ENCODE measurements at places on chromosomes 2 and 18.

GRCh38 chr2:110993557-110994231, 127.0 kb upstream of the BCL2L11 start:
- DNase-seq: no peak

DNA sequence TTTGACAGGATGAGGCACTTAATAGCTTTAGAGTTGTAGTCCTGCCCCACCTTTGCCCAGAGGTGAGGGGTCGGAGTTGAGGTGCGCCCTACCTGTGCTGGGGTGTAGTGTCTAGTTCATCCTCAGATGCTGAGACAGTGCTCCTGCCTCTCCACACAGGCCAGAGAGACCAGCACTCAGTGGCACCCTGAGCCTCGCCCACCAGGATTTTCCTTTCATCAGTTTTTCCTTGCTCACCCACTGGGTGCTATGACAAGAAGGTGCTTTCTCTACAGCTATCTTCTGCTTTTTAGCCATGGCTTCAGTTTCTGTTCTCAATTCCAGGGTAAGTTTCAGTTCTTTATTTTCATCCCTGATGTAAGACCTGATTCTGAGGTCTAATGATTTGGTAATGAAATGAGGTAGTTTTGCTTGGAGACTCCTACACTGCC, 16.8 kb upstream of the TMEM131 start:
- DNase-seq: no peak

DNA sequence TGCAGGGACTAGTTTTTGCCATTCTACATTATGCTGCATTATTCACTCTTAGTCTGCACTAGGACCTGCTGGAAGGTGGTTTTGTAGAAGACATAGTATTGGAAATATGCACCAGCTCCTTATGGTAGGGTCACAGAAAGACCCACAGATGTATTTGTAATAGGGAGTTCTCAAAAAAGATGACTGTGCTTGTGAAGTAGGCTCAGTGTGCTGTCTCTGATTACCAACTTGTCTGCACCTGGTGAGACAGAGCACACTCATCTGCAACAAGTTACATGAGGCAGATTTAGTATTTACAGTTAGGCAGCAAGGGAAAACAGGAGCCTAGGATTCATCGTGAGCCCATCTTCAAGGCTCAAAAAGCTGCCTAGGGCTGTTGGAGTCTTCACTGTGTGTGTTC, 29.4 kb downstream of the RHBDD1 start:
- no peak for DNase-seq

DNA sequence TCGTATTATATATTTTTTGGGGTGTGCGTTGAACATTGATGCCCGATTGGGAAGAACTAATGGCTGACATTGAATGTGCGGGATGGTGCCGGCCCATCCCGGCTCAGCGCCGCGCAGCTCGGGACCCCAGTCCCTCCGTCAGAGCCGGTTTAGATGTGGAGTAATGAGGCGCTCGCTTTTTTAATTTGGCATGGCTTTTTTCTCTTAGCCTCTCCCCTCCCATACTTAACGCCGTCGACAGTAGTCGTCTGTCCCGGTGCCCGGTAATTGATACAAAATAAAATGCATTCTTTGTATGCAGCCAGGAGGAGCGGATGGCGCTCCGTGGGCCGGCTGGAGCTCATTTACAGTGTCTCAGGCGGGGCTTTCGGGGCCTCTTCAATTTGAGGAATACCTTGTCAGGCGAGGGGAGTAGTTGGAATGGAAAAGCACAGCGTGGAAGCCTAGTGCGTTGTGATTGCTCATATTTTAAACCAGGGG, 209.2 kb downstream of the GBX2 start:
- DNase-seq: no peak

GRCh38 chr2:216842636-216843035, 17.2 kb downstream of the TNP1 start:
- no peak for DNase-seq

GRCh38 chr2:60230037-60230436, 323.4 kb downstream of the BCL11A start:
- no peak for DNase-seq

DNA sequence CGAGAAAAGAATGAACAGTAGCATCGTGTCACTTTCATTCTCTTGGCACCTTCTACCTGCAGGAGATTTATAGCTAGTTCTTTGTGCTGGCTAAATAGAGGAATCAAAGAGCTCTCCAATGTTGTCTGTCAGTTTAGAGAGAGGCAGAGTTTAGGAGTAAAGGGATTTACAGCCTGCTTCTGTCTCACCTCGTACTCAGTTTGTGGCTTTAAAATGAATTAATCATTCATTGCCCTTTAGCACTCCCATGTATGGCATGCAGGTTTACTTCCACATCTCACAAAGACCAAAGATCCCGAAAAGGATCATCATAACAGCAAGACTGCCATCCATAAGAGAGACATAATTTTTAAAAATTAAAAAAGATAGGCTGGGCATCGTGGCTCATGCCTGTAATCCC, 42.4 kb upstream of the ATL2 start:
- DNase-seq: no peak

DNA sequence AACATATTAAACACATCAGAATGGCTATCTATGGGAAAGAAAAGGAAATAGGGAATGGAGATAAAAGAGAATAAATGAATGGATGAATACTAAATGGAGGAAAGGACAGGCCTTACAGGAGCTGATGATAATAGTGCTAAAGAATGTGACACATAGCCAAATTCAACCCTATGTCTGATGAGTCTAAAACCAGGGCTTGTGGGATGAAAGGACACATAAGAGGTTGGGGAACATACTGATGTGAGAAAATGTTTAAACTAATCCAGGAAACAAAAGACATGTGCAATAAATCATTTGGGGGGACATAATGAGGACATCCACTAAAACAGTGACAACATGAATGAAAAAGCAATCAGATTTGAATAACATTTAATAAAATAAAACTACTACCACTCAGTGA, 120.0 kb downstream of the DYM start:
- no peak for DNase-seq

DNA sequence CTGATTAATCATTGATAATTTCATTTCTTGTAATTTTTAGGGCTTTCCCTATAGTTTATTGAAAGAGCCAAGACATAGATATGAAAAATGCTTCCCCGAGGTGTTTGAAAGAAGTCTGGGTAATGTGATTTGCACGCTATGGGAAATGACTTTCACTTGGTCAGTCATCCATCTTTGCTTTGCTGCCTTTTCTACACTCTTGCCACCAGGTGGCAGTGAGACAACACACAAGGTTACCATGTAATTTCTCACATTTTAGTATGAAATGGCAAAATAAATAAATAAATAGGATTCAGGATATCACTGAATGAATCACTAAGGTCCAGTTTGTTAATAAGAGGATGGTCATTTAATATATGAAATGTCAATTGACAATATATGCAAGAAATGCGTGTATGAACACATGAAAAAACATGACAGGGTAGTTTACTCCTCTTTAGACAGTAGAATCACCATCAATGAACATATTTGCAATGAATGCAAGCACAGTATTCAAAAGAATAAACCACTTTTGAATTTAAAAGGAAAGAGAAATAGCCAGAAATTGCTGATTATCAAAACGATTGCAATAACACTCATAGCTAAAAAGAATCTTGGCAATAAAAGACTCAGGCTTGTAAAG, 52.2 kb upstream of the KCNH7 start:
- DNase-seq: no peak

DNA sequence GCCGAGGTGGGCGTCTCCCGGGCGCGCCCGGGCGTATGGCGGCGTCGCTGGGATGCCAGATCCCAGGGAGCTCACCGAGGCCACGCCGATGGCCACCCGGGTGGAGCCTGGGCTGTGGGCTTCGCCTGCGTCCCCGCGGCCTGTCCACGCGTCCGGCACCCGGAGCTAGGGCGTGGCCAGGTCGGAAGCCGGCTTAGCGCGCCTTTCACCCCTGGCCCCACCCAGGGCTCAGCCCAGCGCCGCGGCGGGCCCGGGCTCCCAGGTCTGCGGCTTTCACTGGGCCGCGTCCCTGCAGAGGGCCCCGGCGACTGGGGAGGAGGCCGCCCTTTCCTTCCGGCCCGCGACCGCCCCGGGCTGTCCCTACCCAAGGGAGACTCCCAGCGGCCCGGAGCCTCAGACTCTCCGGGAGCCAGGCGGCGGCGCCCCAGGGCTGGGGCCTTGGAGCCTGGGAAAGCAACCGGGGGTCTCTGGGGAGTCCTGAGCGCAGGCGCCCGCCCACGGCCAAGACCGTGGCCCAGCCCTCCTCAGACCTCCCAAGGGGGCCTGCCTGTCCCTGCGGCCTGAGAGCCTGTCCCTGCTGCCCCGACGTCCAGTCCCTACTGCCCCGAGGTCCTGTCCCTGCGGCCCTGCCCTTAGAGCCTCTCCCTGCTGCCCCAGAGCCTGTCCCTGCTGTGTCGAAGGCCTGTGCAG, 36.3 kb upstream of the ITM2C start:
- no peak for DNase-seq

- DNase-seq: no peak
These were observed 69.9 kb downstream of the MEMO1 start for GRCh38 chr2:31940920-31941319.

- DNase-seq: no peak
These were observed 3.2 kb downstream of the GPR35 start for GRCh38 chr2:240628507-240628807.

DNA sequence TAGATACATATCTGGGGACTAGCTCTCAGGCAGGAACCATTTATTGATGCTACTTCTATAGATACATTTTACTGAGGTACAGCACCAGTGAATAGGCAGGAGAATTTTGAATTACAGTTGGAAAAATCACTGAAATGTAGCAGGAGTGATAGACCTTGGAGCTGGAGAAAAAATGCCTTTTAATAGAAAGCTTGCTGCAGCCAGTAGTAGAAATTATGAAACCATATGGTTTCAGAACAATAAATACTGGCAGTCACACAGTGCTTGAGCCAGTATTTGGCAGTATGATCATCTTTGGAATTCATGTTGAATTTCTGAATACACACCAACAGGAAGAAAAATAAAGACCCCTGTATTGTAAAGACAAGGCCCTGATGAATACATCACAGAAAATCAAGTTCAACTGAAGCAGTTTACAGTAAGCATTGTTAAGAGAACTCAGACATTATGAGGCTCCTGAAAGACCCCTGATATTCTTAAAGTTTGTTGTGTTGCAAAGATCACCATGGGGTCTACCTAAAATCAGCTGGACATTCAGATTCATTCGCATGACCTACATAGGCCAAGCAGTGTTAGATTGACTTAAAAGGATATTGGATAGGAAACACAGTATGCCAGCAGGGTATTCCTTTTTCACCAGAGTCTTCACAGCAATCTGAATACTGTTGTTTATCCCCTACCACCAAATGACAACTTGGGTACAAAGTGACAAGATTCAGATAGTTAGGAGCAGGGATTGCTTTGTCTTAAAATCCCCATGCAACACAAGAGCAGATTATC, 139.0 kb downstream of the EHBP1 start:
- DNase-seq: no peak

GRCh38 chr2:168246483-168247340, 683 bp downstream of the STK39 start:
- peak; percentile 15 for DNase-seq

- no peak for DNase-seq
These were observed 33.4 kb downstream of the ITGA6 start for GRCh38 chr2:172460780-172461201.

GRCh38 chr18:42290318-42291307, 335.6 kb downstream of the PIK3C3 start:
- no peak for DNase-seq

- no peak for DNase-seq
These were observed 136.2 kb downstream of the CCDC178 start for GRCh38 chr18:33304277-33304676.

DNA sequence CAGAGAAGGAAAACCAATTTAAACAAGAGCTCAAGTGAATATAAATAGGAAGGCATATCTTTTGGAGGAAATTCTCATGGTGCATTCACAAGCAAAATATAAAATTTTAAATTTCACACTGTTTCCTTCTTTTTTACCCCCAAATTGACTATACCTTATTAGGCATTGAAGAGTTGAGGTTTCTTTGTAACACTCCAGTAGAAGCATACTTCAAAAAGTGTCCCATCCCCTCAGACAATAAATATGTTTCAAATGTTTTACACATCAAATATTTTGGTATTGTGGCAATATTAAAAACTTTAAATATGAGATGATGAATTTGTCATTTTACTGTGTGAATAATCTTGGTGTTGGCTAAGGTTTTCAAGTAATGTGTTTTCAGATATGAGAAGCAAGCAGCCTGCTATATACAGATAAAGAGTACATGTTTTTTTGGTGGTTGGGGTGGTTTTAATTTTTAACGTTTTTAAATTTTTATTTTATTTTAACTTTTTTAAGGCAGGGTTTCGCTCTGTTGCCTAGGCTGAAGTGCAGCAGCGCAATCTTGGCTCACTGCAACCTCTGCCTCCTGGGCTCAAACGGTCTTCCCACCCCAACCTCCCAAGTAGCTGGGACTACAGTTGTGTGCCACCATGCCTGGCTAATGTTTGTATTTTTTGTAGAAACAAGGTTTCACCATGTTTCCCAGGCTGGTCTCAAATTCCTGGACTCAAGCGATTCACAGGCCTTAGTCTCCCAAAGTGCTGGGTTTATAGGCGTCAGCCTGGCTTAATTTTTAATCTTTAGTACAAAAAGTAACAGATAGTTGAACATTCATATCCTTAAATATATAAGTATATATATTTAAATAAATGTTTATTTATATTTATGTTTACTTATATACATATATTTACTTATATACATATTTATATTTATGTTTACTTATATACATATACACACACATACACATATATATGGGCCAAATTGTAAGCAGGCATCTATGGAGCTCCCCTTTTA, 36.5 kb upstream of the DLX1 start:
- no peak for DNase-seq

GRCh38 chr2:112156152-112156986, 18.2 kb downstream of the FBLN7 start:
- no peak for DNase-seq

DNA sequence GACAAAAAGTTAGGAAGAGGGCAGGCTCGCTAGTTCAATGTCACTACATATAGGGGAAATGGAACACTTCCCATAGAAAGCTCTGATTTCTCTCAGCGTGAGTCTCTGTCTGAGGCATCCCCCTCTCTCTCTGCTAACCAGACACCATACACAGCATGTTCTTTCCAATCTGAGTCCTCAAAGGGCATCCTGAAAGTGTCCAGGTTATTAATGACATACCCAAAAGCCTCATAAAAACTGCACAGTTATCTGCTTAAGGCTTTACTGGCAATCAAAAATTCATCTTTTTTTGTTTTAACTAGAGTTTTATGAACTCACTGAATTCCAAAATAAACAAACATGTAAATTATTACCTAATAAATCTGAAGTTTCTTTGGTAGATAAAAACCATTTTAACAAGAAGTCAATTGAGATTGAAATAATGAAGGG, 137.4 kb downstream of the AFF3 start:
- DNase-seq: no peak

GRCh38 chr2:164164602-164165001, 428.8 kb upstream of the FIGN start:
- no peak for DNase-seq

DNA sequence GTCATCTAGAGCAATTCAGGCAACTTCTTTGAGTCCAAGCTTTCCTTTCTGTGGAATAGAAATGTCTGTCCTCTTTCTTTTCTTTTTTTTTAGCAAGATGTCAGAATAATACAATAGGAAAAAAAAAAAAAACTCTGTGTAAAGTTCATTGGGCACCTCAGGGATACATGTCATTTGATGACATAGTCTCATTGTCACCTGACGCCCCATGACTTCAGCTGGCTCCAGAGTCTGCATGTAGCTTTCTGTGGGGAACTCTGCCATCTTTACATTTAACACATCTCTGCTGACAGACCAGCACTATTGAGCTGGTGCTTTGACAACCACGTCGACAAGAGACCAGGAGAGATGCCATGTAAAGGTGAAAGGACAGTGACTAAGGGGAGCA, 172.5 kb upstream of the KLF7 start:
- no peak for DNase-seq

GRCh38 chr2:53933329-53933728, 37.5 kb downstream of the PSME4 start:
- no peak for DNase-seq

GRCh38 chr2:143823296-143823695, 694.1 kb downstream of the ARHGAP15 start:
- DNase-seq: no peak

All from NCI-H1092 (cell line).